Right forelimb (tissue), 1 donor: ENCODE measurements at places on chromosomes 5 and 9.
A peak's percentile ranks its signal among the peaks of the same experiment; 100 is the strongest.

DNA sequence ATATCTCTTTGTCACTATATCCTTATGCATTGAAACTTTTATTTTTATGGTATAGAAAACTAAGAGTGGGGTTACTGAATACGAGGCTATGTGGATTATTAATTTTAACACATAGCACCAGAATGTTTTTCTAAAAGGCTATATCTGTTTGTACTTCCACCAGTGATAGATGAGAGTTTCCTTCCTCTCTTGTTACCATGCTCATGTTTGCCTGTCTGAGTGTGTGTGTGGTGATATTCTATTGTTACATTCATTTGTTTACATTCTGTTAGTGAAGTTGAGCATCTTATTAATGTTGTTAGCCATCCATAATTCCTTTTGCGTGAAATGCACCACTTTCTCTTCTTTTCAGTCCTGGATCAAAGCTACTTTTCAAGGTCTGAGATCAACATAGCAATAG lies 54.1 kb upstream of the ALDH1A1 start:
- no peak for DNase-seq

DNA sequence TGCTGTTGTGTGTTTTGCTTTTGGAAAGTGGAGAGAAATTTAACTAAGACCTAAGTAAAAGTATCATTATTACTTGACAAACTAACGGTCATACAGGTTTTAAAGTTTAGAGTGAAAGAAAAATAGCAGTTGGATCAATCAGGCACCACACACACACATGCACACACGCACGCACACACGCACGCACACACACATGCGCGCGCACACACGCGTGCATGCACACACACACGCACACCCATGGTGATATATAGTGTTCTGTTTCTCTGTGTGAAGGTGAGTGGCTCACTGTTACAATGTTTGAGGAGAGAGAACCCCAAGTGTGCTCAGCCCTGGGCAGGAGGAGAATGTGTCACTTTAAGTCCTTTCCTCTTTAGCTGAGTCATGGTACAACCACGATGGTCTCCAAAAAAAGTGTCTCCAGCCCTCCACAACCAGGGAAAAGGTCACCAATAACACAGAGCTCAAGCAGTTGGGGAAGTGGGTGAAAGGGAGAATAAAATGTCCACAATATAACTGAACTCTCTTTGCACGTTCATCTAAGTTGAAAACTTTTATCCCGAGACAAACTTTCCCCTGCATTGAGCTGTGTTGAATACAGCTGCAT lies 3.2 kb downstream of the ZNF366 start:
- no peak for DNase-seq

DNA sequence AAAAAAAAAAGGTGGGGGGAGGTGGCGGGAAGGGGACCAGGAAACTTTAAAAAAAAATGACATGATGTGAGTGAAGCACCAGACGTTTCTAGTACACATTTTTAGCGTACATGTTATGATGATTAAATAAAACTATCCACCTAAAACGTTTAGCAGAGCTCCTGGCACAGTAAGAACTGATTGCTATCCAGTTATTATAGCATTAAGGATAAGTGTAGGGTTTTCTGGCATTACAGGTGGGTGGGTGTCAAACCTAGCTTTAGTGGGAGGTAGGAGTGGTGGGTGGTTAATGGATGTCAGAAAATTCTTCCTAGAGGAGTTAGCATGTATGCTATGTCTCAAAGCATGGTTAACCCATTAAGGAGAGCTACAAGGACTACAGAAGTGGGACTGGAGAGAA lies 2329.5 kb downstream of the MAT2B start:
- DNase-seq: no peak

DNA sequence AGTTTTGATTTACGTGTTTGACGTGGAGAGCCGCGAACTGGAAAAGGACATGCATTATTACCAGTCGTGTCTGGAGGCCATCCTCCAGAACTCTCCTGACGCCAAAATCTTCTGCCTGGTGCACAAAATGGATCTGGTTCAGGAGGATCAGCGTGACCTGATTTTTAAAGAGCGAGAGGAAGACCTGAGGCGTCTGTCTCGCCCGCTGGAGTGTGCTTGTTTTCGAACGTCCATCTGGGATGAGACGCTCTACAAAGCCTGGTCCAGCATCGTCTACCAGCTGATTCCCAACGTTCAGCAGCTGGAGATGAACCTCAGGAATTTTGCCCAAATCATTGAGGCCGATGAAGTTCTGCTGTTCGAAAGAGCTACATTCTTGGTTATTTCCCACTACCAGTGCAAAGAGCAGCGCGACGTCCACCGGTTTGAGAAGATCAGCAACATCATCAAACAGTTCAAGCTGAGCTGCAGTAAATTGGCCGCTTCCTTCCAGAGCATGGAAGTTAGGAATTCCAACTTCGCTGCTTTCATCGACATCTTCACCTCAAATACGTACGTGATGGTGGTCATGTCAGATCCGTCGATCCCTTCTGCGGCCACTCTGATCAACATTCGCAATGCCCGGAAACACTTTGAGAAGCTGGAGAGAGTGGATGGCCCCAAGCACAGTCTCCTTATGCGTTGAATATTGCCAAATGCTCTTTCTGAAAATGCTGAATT lies 850 bp downstream of the RRAGA start:
- DNase-seq: peak; percentile 54

- DNase-seq: peak; percentile 86
Measured at GRCh38 chr9:127520941-127521918, 69.9 kb downstream of the LRSAM1 start.

- DNase-seq: no peak
Measured at GRCh38 chr5:110956913-110957813, 114.3 kb upstream of the TSLP start.

DNA sequence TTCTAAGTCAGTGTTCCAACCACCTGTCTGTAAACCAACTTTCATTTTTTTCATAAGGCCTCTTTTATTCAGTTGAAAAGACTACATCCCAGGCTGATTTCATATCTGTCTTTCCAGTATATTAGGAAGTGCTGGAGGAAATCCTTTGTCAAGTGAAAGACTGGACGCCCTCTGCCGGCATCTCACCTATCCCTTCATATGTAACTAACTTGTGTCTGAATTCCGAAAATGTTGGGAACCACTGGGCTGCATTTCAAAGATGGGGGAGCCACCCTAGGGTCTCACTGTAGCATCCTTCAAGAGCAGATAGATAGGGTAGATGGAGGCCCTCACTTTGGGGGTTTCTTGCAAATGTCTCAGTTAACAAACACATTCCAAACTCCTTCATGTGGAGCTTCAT lies 569.8 kb downstream of the CTNND2 start:
- no peak for DNase-seq

- DNase-seq: no peak
Measured at GRCh38 chr9:97501177-97501971, at the start of gene TMOD1. TMOD1 (plus strand) TSS chr9:97501666; CDS start chr9:97524189, 22,523 bp downstream.

GRCh38 chr5:103891151-103891550 lies 328.6 kb upstream of the NUDT12 start:
- DNase-seq: no peak

GRCh38 chr9:112861638-112862555 lies 28.8 kb downstream of the SLC46A2 start:
- no peak for DNase-seq

DNA sequence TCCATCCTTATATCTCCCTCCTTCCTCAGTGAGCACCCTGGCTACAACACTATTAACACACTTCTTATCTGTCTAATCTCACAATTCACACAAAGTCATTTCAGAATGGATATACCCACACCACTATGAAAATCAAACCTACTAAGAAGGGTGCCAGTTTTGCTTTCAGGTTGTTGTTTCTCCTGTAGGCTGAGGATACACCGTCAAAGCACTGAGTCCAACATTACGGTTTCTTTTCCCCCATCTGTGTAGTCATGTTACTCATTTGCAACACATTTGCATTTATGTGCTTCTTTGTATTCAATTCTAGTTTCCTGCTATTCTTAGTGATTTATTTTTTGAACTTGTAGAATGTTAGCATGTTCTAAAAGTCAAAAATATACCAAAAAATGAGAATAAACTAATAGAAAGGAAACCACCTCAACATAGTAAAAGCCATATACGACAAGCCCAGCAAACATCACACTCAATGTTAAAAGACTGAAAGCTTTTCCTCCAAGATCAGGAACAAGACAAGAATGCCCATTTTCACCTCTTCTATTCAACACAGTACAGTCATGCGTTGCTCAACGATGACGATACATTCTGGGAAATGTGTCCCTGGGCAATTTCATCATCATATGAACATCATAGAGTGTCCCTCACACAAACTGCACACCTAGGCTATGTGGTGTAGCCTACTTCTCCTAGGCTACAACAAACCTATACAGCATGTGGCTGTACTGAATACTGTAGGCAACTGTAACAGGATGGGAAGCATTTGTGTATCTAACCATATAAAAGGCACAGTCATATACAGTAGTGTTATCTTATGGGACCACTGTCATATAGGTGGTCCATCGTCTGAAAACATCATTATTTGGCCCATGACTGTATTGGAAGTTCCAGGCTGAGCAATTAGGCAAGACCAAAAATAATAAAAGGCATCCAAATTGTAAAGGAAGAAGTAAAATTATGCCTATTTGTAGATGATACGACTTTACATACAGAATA lies 6.3 kb downstream of the ROR2 start:
- DNase-seq: peak; percentile 13

GRCh38 chr5:2895876-2896275 lies 144.4 kb upstream of the IRX2 start:
- DNase-seq: no peak

GRCh38 chr9:116124472-116125040 lies 29.0 kb upstream of the PAPPA start:
- no peak for DNase-seq

GRCh38 chr9:113993838-113994540 lies 84.1 kb downstream of the AMBP start:
- peak; percentile 79 for DNase-seq

- no peak for DNase-seq
Measured at GRCh38 chr5:132754111-132754510, 6.9 kb downstream of the CCNI2 start.

DNA sequence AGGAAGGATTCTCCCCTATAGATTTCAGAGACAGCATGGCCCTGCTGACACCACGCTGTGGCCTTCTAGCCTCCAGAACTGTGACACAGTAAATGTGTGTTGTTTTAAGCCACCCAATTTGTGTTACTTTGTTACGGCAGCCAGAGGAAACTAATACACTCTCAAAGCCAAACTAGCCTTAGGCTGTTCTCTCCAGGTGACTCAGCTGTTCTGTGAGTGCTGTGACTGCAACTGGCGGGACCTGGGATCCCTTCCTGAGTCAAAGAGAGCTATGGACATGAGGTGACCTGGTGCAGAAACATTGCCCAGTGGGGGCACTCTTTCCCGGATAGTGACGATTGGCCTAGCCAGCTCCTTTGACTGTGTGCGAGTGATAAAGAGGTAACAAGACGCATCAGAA lies 14.0 kb upstream of the MLANA start:
- DNase-seq: no peak

GRCh38 chr9:126893079-126893478 lies 21.5 kb upstream of the RALGPS1 start:
- DNase-seq: no peak

DNA sequence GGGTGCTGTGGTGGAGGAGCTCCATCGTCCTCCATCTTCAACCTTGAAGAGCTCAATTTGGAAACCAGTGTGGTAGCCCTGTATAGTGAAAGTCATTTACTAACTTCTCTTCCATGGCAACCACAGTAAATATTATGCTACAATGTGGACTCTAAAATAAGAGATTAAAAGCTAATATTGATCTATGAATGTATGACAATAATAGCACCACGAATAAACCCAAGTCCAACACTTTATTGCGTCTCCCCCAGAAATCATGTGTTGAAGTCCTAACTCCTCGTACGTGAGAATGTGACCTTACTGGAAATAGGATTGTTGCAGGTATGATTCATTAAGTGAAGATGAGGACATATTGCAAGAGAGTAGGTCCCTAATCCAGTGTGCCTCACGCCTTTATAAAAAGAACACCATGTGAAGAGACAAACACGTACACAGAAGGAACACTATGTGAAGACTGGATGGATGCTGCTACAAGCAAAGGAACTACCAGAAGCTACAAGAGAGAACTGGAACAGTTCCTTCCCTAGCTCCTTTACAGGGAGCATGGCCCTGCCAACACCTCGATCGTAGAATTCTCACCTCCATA lies 276.2 kb downstream of the PDE4D start:
- DNase-seq: no peak
